Fibroblast of skin of back (primary cell): ENCODE measurements at places on chromosomes 7 and 10.

DNA sequence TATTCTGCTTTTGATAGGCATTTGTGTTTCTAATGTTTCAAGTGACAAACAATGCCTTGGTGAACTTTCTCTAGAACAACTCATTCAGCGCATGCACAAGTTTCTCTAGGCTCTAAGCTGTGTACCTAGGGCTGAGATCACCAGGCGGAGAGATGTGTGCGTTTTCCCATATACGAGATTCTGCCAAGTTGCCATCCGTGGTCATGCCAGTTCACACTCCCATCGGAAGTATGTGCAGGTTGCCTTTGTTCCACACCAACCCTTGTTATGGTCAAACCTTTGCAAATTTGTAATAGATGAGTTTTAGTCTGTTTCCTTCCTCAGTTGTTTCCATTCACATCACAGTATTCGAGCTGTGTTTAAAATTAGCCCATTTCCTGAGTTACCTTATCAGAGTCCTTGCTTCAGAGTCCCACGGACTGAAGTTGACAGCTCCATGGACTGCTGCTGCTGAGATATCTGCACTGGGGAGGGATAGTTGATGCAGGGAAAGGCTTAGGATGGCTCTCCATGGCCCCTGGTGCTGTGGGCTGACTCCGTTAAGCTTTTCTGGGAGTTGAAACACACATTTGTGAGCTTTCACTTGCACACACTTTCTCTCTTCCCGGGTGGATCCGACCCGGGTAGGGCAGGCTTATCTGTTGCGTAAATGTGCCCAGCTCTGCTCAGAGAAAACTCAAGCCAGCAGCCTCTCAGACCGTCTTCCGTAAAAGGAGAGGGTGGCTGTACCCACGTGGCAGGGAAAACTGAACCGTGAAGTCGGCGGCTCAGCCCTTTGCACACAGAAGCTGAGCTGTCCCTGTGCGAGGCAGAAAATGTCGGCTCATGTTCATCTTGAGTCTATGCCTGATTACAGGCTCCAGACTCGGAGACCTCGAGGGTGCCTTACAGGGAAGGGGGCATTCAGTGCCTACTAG is 49.4 kb downstream of the HK1 start:
- no peak for DNase-seq

DNA sequence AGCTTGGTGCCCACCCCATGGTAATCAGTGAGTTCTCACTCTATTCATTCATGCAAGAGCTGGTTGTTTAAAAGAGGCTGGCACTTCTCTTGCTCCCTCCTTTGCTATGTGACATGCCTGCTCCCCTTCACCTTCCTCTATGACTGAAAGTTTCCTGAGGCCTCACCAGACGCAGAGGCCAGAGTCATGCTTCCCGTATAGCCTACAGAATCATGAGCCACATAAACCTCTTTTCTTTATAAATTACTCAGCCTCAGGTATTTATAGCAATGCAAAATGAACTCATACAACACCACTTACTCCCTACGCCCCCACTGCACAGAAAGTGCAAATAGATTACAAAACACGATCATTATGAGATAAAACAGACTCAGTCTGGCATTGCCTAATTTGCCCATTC is 39.0 kb downstream of the SEC61G start:
- no peak for DNase-seq

- DNase-seq, result peak; percentile 92
Observed at GRCh38 chr10:63376560-63377304, 89.0 kb downstream of the JMJD1C start.

DNA sequence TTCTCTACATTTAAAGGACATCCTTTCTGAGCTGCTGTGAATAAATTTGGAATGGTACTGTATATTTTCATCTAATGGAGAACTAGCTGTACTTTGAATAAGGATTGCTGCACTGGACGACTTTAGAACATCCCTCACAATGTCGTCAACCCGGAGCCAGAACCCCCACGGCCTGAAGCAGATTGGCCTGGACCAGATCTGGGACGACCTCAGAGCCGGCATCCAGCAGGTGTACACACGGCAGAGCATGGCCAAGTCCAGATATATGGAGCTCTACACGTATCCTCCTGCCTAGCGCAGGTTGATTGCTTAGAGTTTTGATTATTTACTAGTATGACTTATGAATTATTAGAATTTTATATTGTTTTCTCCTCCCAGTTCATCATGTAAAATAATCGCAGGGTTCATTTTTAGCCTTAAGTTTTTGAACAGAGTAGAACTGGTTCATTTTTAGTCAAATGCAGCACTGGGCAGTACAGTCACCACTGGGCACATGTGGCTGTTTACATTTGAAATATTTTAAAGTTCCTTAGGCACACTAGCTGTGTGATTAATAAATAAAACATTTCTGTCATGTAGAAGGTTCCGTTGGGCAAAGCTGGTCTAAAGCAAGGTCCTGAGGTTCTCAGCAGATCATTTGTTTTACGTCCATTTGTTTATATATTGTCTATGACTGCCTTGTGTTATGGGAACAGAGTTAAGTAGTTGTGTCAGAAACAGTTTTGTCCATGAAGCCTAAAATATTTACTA is 31.5 kb downstream of the CUL1 start:
- DNase-seq, result peak; percentile 85

GRCh38 chr7:28225576-28225975 is 45.0 kb upstream of the JAZF1 start:
- no peak for DNase-seq

- DNase-seq, result no peak
Observed at GRCh38 chr10:70277396-70278030, 6.3 kb downstream of the NPFFR1 start.

DNA sequence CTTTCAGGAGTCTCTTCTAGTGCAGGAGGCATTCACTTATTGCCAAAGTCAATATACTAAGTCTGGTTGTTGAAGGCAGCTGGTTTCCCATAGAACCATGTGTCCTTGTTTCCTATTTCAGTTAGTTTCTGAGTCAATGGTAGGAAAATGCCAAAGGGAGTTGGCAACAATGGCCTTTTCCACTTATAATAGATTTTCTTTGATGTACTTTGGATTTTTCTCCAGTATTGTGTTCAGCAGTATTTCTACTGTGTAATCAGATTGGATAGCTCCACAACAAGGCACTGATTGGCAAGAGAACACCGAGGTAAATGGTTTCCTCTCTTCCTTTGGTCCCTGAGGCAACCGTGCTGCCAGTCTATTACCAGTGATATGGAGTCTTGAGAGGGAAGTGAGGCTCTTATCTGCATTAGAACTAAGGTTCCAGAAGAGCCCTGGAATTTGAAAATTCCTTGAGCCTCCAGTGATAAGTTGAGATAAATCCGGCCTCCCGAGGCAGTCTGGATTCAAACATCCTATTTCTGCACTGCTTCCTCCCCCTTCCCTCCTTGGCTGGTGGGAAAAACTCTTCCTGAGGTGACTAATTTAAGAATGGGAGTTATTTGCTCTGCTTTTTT is 7.9 kb upstream of the SEPTIN7 start:
- peak; percentile 68 for DNase-seq

DNA sequence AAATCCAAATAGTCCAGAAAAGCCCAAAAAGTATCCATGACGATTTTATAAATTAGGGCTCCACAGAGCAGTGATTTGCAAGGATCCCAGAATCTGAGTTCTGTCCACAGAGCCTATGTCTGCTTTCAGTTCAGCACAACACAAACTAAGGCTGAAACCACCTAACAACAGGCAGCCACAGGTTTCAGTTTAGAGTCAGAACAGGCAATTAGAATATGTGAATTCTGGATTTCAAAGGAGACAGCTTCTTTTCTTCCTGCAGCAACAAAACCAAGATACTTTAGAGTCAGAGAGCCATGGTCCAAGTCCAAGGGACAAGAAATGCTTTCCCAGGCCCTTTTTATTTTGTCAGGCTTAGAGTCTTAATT is 23.6 kb downstream of the IFIT3 start:
- no peak for DNase-seq

GRCh38 chr10:30935078-30935477 is 96.6 kb downstream of the ZNF438 start:
- no peak for DNase-seq

DNA sequence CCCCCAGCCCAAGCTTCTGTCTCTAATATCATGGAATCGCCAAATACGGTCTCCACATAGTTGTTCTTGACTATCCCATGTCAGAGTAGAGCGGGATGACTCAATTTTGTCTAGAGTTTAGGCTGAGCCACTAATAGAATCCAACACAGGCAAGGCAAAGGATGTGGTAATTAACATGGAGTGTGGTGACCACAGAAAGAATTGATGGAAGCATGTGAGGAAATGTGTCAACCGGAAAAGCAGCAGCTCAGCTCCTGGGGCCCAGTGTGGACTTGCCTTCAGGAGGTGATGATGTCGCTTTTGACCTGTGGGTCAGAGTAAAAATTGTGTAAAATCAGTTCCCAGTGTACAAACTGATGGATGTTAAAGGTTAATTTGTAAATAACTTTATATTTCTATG is 139.3 kb upstream of the KLF6 start:
- DNase-seq, result peak; percentile 94

- no peak for DNase-seq
Observed at GRCh38 chr10:32163762-32164148, 107.5 kb upstream of the KIF5B start.

GRCh38 chr10:77989081-77989724 is 40.1 kb downstream of the POLR3A start:
- no peak for DNase-seq
